ENCODE measurements at places on chromosomes 2 and 18.

- DNase-seq, result no peak
Measured at GRCh38 chr2:105320651-105321215, 8.8 kb downstream of the TGFBRAP1 start.

DNA sequence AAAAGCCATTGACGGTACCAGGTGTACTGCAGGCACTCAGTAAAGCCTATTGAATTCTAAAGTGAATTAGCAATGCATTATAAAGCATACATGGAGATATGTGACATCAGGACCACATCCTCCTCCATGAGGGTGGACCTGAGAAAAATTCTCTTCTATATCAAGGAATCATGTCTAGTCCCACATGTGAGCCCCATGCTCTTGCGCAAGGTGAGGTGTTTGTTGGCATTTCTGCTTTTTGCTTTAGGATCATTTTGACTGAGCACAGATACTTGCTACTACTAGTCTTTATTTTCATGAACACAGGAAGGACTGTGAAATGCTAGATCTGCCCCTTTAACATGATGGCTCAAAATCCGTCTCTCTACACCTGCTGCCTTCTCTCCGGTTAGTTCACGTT lies 183.9 kb downstream of the CD226 start:
- DNase-seq, result no peak

- no peak for DNase-seq
Measured at GRCh38 chr18:68557183-68557582, 157.7 kb downstream of the TMX3 start.

DNA sequence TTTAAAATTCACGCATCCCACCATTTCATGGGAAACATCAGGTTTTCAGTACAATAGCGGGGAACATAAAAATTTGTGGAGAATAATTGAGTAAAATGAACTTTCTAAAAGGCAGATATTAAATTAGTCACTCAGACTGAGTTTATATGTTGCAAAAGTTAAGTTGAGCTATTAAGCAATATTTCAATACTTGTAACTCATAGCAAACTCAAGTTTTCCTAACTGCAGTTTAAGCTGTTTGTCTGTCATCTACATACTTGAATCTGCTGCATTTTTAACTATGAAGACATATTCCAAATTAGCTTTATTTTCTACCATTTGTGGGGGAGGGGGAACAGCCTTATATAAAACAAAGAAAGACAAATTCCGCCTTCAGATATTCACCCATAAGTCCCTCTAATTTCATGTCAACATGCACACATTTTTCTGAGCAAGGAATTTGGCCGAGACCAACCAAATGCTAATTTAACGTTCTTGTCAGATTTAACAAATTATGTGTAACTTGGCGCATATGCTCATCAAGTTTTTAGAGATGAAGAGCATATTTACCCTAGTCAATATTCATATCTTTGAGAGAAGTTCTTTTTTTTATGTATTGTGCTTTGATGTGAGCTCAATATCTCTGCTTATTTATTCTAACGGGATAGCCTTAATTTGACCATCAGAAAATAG lies 462.9 kb downstream of the TXNL1 start:
- DNase-seq, result no peak

DNA sequence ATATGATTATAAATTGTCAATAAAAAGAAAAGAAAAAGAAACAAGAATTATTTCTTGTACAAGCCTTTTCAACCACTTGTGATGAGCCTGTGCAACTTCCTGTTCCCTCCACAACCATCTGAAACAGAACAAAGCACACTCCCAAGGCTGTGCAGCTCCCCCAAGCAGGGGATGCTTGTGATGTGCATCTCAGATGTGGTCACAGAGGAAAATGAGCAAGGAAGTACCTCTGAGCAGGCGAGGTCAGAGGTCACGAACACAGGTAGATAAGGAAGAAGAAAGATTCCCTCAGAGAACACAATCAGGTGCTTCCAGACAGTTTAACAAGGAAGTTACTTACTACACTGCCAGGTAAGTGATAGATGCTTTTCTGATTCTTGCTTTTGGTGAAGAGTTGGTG lies 274.8 kb upstream of the SLC39A10 start:
- no peak for DNase-seq

DNA sequence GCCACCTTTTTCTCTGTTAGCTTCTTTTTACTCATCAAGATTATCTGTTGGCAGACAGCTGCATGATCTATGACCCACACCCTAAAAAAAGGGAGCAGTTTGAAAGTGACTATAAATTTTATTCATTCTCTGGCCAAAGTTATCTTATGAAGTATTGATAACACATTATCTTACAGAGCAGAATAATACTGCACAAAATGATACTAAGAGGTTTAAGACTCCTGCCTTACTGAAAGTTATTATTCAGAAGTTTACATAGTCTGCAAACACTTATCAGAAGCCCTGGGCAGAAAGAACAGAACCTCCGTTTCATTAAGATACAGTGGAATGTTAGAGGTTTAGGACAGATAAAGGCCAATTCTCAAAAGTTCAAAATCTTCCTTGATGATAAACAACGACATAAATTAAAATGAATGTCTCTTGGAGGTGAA lies 78.2 kb downstream of the ZEB2 start:
- DNase-seq, result no peak

Measured in GM06990 (cell line).